Amniotic stem cell (primary cell): ENCODE measurements at places on chromosomes 5 and 9.

DNA sequence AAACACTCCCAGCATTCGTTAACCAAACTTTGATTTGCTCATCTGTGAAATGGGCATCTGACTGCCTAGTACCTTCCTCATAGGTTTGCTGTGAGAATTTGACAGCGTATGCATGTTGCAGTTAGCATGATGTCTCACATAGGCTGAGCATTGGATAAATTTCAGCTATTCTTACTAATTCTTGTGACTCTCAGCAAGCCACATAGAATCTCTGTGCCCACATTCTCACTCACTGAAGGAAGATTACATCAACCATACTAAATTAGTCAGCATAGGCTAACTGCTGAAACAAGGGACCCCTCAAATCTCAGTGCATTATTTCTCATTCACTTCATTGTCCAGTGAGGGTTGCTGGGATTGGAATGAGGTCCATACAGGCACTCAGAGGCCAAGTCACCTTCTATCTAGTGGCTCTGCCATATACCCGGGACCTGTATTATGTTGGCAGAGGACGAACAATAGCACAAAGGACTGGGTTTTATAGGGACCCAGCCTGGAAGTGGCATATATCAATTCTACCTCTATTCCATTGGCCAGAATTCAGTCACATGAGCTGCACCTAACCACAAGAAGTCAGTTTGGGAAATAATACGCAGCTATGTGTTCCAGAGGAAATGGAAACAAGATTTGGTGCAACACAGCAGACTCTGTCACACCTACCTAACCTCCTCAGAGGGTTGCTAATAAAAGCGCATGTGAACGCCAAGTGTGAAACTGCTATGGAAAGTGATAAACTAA is 4.2 kb upstream of the PTGER4 start:
- no peak for DNase-seq

DNA sequence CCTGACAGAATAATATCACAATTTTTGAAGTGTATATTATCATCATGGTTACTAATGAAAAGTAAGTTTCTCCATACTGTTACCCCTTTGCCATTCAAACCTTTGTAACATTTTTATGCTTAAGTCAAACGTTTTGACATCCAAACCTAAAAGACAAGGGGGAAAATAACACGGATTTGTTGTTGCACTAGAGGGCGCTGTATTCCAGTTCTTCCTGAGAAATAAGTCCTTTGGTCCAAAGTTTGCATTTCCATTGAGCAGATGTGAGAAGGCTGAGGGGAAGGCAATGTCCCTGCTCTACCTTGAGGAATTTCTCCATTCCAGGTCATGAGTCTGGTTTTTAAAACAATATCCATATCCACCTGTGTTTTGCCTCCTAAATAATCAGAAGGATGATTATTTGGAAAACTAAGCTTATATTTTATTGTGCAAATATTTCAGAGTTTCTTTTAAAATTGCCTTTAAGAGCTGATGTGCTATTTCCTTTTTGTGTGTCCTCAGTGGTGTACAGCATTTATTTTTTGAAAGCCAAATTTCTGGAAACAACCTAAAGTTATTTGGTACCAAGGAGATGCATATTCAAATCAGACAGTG is 9.7 kb downstream of the LECT2 start:
- DNase-seq: peak; percentile 87

GRCh38 chr5:94025788-94026473 is 284.5 kb upstream of the POU5F2 start:
- DNase-seq: no peak

- DNase-seq: no peak
Measured at GRCh38 chr9:96331236-96331947, 29.4 kb upstream of the HSD17B3 start.

DNA sequence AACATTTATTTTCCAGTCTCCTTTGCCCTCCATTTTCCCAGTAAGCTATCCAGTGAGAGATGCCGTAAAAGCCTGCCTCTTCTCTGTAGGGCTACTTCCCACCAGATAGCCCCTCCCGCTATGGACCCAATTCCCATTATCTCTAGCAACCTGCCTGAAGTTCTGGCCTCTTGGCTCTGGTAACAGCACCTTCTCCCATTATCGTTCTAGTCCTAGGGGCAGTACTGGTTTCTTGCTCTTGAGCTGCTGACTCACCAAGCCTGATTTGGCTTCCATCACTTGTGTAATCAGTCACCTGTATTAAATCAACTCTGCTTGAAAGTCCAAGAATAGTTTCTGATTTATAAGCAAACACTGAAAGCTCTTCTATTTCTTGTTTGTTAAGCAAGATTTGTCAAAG is 42.8 kb upstream of the PARP8 start:
- DNase-seq: no peak

DNA sequence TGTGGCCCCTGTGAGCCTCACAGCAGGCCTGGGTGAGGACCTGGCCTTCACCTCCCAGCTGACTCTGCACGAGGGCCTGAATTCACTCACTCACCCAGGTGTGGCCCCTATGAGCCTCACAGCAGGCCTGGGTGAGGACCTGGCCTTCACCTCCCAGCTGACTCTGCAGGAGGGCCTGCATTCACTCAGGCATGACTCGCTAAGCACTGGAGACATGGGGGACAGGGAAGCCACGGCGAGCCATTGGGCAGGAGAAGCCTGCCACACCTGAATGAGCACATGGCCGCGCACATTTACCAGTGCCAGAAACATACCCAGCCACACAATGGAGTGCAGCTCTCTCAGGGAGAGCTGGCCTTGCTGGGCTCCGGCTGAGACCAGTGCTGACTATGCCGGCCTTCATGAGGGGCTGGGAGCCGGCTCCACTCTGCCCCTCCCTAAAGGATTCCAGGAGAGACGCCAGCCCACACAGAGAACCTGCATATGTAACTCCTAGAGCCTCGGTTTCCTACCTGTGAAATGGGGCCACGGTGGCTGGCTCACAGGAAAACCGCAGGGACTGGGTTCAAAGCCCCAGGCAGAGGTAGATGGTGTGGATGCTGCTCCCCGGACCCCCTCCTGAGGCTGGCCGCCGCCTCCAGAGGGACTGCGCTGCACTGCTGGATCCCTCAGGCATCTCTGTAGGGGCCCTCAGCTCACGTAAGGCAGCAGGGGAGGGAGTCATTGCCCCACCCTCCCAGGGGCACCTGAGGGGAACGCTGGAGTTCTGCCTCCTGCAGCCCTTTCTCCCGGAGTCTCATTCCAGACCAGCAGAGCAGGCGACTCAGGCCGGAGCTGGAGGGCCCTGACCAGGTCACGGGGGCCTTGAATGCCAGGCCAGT is 7.2 kb downstream of the ADAMTS2 start:
- no peak for DNase-seq

GRCh38 chr5:42840269-42840668 is 28.6 kb upstream of the SELENOP start:
- DNase-seq: peak; percentile 45

DNA sequence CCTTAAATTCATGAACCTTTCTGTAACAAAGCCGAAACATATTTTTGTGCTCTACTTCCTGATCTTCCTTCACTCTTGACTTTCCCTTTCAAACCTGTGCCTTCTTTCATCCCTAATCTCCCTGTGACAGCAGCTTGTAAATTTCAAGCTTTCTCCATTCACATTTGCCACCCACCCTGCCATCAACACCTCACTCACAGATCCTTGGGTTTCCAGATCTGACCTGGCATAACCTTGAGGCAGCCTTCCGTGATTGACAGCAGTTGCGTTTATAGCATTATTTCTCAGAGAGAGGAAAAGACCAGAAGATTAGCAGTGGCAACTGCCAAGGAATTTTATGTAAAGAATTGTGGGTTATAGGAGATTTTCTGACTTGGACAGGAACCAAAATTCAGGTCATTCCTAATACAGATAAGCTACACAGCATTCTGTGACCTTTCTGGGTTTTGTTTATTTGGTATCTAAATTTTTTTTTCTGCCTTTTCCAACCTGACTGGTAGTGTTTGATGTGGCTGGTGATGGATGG is 260.0 kb downstream of the NR2F1-AS1 start:
- no peak for DNase-seq

DNA sequence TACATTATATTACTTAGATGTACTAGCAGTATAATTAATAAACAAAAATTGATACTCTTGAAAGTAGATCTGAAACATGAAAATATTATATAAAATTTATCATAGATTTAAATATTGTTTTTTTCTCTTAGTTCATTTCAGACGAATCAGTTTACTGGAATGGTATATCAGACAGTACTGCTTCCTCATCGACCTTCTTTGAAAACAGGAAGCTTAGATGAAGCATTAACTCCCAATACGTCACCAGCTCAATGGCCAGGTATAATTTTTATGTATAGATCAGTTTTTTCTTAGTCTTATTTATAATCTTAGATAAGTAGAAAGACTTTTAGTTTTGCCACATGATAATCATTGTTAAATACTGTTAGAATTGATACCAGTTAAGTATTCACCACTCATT is 106.3 kb downstream of the DMXL1 start:
- no peak for DNase-seq

- DNase-seq: no peak
Measured at GRCh38 chr9:5621327-5621726, 7.6 kb upstream of the RIC1 start.

DNA sequence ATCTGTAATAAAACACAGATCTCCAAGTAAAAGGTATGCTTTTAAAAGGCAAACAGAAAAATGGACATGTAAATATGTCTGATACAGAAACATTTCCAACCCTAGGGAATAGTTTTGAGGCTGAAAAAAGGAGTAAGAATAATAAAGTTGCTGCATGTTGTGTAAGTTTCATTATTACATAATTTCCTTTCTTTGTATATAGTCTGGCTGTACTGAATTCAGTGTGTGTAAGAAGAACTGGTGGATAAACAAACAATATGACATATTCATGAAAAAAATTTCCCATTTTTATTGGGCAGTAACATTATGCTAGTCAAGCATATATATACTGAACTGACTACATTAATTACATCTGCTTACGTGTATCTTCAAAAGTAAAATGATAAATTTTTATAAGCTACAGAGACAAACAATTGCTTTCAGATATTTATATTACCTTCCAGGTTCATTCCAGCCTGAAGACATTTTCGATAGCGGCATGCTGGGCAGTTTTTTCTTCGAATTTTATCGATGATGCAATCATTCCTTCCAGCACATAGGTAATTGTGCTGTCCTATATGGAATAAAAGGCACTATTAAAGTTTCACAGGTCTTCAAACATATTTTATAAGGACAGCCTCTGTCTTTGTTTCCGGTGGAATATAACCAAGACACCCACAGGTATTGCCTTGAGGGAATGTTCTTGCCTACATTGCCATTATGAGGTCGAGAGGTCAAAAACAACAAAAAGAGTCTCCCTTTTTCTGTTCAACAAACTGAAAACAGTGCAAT is 93.6 kb downstream of the NR3C1 start:
- no peak for DNase-seq

DNA sequence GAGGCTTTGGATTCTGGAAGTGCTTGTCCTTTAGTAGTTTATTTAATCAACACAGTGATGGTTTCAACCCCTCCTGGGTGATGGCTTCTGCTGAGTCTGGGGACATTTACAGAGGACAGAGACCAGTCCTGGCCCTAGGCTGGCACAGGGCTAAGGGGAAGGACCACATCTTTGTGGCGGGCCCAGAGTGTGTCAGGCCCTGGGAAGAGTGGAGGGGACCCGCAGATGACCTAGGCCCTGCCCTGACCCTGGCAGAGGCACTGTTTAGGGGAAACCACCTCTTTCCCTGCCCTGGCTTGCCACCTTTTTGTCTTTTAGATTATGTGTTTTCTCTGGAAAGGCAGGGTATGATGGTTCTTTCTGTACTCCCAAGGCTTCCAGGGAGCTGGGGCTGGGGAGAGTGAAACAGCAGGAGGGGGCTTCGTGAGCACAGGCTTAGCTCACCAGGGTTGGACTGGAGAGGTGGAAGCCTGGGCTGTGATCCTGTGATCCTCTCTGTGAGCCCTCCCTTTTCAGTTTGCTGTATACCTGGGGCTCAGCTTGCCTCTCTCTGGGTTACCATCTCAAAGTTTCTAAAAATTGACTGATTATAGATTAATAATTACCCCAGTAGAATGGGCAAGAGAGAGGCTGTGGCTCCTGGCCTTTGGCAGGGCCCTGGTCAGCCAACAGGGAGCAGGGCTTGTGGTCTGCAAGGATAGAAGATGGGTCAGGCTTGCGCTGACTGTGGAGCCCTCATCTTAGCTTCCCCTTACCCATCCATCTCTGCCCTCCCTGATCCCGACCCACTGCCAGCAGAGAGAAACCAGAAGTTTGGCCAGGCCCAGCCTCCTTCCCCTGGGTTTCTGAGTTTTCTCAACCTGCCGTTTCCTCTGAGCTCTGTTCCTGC is 1.7 kb upstream of the SYNPO start:
- no peak for DNase-seq

- DNase-seq: no peak
Measured at GRCh38 chr5:2451100-2451499, 300.4 kb downstream of the IRX2 start.
